NK-92 treated with Interleukin-12 subunit alpha and Interleukin-12 subunit beta, amount 100 ng/mL, for 24 hours (cell line): ENCODE measurements at places on chromosomes 7 and 10.

DNA sequence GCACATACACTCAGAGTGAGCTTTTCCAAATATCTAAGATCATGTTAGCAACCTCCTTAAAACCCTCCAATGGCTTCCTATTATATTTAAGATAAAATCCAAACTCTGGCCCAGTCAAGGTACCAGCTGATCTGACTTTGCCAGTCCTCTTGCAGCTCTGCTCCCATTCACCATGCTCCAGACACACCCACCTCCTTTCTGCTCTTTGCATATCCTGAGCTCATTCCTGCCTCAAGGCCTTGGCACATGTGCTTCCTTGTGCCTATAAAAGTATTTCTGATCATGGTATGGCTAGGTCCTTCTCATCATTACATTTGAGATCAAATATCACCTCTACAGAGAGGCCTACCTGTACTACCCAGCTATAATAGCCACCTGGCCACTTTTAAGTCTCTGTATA is 27.5 kb downstream of the XPNPEP1 start:
- DNase-seq = no peak

GRCh38 chr7:85229544-85229943 is 42.7 kb upstream of the SEMA3D start:
- no peak for DNase-seq

- DNase-seq = no peak
Observed at GRCh38 chr10:90959826-90960225, 38.9 kb upstream of the ANKRD1 start.

GRCh38 chr10:63464402-63465292 is 1.1 kb downstream of the JMJD1C start:
- no peak for DNase-seq

DNA sequence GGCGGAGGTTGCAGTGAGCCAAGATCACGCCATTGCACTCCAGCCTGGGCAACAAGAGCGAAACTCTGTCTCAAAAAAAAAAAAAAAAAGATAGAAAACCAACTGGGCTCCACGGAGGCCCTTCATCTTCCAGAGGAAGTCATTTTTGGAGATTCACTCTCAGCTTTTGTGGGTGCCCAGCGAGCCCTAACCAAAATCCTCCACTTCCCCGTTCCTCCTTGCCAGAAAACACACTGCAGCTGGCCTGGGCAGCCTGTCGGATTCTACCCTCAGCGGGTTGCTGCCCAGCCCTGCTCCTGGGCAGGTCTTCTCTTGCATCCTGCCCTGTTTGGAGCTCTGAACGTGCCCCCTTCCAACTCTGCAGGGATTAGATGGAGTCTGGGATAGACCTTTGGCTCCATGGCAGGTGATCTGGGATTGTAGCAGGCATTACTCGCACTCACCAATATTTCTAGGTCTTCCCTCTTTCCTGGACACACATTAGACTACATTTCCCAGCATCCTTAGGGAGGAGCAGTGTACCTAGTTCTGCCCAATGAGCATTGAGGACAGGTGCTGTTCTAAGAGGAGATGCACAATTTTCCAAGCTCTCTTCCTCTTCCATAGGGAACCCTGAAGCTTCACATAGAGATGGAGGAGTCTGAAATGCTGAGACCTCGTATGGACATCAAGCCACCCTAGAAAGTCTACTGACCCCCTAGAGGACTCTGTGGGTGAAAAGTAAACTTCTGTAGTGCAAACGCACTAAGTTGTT is 4.6 kb downstream of the GRID2IP start:
- DNase-seq = no peak

DNA sequence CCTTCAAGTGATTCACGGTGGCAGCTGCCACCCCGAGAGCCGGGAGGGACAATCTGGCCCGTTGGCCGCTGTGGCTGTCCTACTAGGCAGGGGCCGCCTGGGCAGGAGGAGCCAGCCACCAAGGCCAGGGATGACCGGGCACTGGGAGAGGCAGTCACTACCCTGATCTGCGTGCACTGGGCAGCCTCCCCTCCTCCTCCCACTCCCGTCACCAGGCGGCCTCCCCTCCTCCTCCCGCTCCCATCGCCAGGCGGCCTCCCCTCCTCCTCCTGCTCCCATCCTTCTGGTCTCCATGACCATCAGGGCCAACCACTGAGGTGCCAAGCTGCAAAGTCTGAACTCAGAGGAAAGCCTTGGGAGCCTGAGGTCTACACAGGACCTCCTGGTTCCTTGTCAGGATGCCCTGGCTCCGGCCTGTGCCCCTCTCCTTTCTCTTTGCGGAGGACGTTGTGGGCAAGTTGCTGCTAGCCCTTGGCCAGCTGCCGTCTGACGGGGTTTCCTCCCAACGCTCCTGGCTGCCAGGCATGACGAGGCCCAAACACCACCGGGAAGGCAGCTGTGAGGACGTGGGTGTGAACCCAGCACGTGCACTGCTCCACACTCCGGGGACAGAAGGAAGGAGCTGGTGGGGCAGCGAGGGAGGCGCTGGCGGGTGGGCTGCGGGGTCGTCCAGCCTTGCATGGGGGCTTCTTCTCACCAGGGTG is 131.1 kb downstream of the WDR37 start:
- DNase-seq = no peak

DNA sequence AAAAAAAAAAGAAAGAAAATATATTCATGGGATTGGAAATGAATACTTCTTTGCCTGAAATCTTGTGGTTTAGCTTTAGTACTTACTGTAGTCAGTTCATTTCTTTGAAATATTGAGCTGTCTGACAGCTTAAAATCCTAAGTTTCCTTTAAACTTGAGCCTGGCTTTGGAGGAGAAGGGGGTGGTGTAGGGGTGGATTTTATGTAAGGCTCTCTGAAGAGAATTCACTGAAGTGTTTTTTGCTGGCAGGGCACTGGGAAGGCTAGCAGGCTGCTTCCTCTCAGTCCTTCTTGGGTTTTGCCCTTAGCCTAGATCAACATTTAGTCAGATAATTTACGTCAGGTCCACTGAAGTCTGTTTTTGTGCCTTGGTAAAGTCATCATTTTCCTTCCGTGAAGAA is 516.5 kb downstream of the AUTS2 start:
- DNase-seq = no peak

DNA sequence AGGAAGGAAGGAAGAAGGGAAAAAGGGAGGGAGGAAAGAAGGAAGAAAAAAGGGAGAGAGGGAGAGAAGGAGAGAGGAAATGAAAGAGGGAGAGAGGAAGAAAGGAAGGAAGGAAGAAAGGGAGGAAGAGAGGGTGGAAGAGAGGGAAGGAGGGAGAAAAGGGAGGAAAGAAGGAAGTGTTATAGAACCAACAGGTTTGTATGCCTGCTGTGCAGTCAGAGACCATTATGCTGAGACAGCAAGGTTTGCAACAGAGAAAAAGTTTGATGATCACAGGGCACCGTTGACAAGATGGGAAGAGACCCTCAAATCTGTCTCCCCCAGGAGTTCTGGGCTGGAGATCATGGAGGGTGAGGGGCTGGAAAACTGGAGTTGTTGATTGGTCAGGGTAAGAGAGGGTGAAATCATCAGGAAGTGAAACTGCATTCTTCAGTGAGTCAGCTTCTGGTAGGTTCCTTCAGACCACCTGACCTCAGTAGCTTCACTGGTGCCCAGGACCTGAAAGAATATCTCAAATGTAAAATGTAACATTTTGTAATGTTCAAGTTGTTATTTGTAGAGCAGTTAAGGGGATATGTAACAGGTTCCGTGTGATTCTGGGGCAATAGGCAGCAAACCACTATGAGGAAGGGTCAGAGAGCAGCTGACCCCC is 76.3 kb downstream of the JCAD start:
- DNase-seq = no peak

- no peak for DNase-seq
Observed at GRCh38 chr10:50497758-50498157, 126.0 kb downstream of the SGMS1 start.

DNA sequence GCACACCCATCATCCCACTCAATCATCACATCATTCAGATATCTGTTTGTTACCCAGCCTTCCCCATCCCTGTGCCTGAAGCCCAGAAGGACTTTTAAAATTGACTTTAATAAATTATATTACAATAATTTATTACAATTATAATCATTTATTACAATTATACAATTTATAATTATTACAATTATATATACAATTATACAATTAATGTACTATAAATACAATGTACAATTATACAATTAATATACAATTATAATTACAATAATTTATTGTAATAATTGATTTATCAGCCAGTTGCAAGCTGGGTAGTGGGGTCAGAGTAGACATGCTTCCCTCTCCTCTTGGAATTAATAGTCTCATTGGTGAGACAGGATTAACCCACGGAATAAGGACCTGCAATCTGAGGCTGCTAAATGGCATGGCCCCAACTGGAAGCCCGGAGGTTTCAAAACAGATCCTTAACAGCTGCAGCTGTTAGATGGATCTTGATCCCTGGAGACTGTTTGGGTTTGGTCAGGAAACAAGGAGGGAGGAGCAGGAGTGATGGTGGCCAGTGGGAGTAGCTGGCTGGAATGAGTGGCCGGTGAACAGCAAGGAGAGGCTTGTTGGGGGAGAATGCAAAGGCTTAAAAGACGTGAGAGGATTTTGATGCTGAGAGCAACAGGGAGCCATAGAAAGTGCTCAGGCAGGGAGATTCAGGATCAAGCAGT is 402.8 kb upstream of the PODXL start:
- DNase-seq = no peak

- no peak for DNase-seq
Observed at GRCh38 chr7:111486472-111487142, 75.7 kb downstream of the IMMP2L start.

DNA sequence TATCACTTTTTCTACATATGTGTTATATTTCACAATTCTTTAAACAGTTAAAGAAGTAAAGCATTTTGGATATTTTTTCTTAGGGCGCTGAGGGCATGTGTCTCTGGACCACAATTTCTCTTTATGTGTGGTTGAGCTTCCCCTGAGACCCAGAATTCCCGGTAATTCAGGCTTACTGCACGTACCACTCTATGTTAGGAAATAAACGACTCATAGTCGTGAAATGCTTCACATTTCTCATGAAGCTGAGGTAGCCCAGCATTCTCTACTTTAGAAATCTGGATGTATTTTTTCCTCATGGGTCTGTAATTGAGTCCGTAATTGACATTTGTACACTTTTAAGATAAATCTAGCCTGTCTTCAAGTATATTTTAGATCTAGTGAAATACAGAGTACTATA is 170.6 kb downstream of the FZD1 start:
- DNase-seq = no peak

DNA sequence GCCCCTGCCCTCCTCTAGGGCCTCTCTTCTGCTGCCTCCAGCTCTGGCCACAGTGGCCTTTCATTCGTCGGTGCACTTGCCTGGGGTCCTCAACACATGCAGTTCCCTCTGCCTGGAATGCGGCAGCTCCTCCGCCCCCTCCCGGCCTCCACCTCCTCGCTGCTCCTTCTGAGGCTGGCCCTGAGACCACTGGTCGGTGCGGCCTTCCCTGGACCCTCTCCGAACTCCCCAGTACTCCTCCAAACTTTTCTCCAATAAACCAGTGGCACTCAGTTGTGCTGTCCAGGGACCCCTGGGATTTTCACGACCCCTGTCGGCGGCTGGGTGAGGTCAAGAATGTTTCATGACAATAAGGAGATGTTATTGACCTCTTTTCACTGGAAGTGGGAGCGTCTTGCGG is 53.5 kb downstream of the BMS1 start:
- no peak for DNase-seq

GRCh38 chr10:77289790-77290189 is 347.8 kb downstream of the KCNMA1 start:
- DNase-seq = no peak

- no peak for DNase-seq
Observed at GRCh38 chr7:96346293-96346953, 24.5 kb upstream of the SLC25A13 start.

DNA sequence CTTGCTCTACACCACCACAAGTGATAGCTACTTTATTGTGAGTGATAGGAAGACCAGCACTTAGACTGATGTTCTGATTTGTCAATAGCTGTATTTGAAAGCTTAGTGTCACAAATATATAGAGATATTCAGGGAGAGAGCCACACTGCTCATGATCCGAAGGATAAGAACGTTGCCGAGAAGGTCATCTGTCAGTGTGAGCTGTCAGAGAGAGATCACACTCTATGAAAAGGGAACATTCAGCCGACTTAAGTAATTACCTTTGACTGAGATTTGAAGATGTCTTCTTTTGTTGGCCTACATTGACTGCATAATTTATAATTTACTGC is 322.6 kb downstream of the TFEC start:
- no peak for DNase-seq

- DNase-seq = no peak
Observed at GRCh38 chr10:21413268-21413667, 112.2 kb downstream of the SKIDA1 start.

DNA sequence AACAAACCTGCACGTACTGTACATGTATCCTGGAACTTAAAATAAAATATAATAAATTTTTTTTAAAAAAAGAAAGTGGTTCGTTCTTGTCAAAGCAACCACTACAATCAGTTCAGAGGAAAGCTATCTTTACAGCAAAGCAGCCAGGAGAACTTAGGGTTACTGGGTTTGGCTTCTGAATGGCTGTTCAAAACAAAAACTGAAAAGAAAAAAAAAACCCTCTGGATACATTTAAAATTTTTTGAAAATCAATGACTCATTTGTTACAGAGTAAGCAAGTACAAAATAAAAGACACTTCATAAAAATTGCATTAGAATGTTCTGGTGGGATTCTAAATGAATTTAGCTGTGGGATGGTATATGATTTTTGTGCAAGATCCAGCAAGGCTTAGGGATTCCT is 28.6 kb upstream of the ADD3 start:
- DNase-seq = no peak

GRCh38 chr7:55556031-55556430 is 16.3 kb downstream of the VOPP1 start:
- no peak for DNase-seq

DNA sequence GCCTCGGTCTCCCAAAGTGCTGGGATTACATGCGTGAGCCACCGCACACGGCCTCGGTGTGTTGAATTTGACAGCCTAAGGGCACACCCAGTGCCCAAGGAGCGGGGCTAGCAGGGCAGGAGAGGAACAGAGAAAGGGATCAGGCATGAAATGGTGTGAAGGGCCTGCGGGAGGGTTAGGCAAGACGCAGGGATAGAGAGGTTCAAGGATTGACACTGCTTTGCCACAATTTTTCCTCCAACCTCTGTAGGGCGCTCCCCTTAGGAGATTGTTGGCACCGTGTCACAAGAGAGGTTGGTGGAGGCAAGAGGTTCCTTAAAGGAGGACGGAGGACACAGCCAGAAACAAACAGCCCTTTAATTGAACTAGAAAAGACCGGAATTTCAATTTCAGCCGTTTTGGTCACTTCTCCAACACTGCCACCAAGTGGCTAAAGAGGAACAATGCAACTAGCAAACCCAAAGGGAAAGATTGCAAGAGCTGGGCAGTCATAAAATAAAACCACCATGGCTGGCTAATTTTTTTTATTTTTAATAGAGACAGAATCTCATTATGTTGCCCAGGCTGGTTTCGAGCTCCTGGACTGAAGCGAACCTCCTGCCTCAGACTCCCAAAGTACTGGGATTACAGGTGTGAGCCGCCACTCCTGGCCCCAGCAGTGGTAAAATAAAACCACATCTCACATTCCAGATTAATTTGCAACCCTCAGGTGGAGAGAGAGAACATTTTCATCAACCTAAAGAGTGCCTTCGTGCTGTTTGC is 6.9 kb upstream of the CREB3L2 start:
- DNase-seq = no peak
